ENCODE measurements at places on chromosomes 5 and 9. TPM values are rescaled to one million over a fixed set of nuclear protein-coding genes. Genes with fewer than 3 reads are reported as not detected.

The TTC16 gene
- total RNA-seq, result not detected

GRCh38 chr5:156920042-156920860 is 42.8 kb downstream of the TIMD4 start:
- DNase-seq, result no peak

The ENTR1 gene
- 33.2 TPM for total RNA-seq

- DNase-seq, result no peak
Measured at GRCh38 chr9:129648092-129648763, 6.3 kb upstream of the ASB6 start.

DNA sequence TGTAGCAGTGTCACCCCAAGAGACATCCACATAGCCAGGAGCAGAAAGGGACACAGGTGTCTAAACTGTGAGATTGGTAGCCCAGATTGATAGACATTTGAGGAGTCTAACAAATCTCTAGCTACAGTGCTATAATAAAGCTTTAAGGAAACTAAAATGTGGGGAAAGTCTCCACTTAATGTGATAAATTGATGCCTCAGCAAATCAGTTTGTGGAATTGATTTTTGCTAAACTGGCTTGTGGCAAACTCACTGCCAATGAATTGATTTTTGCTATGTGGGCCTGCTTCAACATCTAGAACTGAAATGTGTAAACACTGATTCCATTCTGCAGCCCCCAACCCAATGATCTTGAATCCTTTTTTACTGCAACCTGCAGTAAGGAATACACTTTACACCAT is 16.8 kb upstream of the MAP3K1 start:
- no peak for DNase-seq
